Lower lobe of right lung (tissue), 2 donors: ENCODE measurements at places on chromosomes 3 and 15.

- no peak for DNase-seq
Measured at GRCh38 chr3:134544316-134544715, 58.5 kb downstream of the CEP63 start.

- peak; percentile 99 for DNase-seq
Measured at GRCh38 chr15:41972253-41973242, at the start of gene EHD4. Gene EHD4 (minus strand): TSS chr15:41972557. CDS start chr15:41972494, 63 bp downstream.

GRCh38 chr15:72706266-72706665 lies 20.3 kb downstream of the BBS4 start:
- DNase-seq = no peak

GRCh38 chr3:164679245-164679644 lies 399.1 kb downstream of the SI start:
- no peak for DNase-seq

DNA sequence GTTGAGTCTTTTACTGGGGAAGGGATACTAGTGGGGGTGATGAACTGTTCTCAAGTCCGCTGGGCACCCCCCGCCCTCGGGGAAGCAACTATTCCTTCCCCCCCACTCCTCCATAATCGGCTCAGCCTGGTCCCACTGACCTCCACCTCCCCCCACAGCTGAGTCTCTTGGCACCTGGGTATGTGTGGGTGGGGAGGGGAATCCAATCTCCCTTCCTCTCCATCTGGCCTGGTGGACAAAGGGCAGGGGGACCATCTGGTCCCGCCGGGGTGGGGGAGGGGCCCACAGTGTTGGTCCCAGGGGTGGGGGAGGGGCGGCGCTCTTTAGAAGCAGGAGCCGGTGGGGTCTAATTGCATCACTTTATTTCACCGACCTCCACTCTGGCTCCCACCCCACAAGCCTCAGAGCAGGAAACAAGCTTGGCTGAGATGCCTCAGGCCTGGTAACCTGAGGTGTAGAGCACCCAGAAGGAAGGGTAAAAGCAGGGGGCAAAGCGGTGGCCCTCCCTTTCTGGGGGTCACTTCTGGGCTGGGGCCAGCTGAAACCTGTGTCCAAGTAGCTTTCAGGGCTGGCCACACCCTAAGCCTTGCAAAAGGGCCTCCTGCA lies 1.0 kb upstream of the PCBP4 start:
- no peak for DNase-seq
